AML-193 (cell line): ENCODE measurements at places on chromosomes 7 and 10.

DNA sequence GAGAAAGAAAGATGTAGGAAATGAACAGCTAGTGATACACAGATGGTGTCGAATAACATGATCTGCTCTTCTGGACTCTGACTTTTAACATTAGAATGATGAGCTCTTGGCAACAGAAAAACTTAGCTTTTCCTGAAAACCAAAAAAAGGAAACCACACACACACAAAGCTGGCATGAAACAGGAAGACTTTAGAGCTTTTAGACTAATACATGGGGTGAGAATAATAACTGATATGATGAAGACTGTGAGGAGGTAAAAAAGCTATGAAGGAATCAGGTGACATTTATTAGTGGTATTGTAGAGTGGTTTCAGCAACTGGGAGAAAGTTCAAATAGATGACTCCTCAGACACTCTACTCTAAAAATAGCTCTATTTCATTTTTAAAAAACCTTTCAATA lies 491.9 kb downstream of the PARD3 start:
- no peak for DNase-seq

DNA sequence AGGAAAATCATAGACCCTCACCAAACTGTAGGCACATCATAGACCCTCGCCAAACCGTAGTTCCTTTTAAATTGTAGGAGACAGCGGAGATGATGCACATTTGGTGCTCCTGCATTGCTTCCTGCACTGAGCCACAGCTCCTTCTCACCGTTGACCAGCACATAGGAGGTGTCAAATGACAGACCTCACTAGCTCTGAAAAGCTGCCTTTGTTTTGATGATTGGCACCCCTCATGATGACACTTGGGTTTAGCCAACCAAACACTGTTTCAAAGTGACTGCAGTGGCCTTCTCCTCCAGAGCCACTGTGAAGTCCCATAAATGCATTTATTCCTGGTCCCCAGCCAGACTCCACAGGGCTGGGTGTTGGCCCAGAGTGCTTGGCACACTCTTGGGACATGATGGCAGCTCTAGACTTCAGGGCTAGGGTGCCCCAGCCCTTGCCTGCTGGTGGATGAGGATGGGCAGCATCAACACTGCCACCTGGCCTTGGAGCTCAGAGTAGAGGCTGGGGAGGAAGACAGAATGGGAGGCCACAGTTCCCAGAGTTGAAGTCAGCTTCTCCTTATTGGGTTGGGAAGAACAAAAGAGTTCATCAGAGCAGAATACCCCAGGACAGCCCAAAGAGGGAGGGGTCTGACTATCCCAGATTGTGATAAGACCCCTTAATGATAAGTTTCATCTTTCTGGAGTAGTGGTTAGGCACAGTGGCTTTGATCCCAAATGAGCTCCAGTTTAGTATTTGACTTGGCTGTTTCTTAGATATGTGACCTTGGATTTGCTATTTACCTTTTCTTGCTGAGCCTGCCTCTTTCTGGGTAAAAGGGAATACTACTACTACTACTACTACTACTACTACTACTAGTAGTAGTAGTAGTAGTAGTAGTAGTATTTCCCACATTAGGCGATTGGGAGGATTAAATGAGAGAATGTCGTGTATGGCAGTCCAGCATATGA lies 75.3 kb downstream of the MTPN start:
- DNase-seq: no peak

DNA sequence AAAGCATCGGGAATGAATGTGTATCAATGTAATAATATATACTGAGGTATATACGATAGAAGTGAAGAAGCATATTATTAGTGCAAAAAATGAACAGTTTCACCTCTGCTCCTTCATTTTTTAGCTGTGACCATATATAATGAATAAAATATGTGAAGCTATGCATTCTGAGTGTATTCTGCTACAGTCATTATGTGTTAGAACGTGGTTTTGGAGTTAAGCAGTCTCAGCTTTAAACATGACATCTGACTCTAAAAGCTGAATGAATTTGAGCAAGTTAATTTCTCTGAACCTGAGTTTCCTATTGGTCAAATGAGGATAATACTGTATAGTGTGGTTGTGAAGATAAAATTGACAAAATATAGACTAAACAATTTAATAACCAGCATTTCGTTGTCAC lies 358.1 kb downstream of the SUGCT start:
- DNase-seq: no peak

GRCh38 chr10:110081911-110082310 lies 74.1 kb downstream of the ADD3 start:
- peak; percentile 10 for DNase-seq

DNA sequence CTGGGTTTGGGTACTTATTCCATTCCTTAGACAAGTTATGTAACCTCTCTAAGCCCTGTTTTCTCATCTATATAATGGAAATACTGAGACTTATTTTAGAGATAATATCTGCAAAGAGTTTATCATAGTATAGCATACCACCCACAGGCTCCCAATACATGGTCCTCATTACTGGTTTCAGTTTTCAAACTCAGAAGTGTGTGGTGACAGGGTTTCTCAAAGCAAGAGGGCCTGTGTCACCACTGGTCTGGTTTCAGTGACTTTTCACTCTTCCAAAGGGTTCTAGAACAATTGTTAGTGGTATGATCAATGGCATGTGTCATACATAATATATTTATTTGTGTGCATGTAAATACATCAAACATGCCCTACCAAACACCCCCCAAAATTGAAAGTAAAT lies 89.2 kb upstream of the BMPER start:
- DNase-seq: no peak

GRCh38 chr10:43138757-43139241 lies 554 bp downstream of the CSGALNACT2 start:
- peak; percentile 70 for DNase-seq

DNA sequence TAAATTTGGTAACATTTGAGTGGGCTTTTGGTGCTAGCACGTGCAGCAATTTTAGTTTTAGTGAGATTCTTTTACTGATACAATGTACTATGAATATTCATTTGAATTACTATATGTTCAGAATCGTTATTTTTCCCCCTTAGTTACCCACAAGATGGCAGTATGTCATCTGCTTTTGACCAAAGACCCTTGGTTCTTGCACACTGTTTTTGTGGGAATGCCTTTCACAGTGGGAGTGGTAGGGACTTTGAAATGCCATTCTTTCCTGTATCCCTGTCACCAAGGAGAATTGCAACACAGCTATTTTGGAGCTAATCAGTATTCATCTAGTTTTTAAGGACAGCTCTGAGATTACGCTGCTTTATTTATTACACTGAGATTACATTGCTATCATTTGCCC lies 40.6 kb downstream of the SEC23IP start:
- no peak for DNase-seq
